ENCODE measurements at places on chromosomes 3 and 15.

GRCh38 chr3:140552898-140553297 is 125.0 kb upstream of the TRIM42 start:
- no peak for DNase-seq

- DNase-seq: no peak
Measured at GRCh38 chr15:67136802-67137201, 71.4 kb downstream of the SMAD3 start.

DNA sequence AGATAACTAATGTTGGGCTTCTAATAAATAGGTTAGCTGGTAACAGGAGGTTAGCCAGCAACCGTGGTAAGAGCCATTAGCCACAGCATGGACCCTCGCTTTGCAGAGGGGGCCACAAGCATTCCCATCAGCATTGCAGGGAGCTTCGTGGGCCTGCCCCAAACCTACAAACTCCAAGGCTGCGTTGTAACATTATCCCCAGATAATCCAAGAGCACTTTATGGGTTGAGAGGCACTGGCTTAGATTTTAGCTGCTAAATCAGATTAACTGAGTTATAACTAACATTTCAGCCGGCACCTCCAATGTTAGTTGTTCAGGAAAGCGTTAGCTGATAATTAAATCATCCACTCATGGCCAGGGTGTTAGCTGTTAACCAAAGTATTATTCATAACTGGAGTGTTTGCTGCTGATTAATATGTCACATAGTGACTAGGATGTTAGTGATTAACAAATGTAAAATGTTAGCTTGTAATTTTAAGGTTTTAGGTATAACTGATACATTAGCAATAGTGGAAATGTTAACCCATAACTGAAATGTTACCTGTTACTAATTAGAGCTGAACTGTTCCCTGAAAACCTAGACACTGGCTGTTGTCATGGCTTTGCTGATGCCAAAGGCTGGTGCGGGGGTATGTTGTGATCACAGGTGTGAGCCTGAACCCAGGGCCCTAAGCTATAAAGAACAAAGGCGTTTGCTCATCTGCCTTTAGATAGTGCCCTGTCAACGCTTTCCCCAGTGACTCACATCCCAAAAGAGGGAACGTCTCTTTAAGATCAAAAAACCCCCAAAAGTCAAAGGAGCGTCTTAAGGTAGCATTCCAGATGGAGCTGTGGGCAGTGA is 56.2 kb downstream of the SLC6A6 start:
- no peak for DNase-seq

- DNase-seq: no peak
Measured at GRCh38 chr15:70342554-70343548, 245.1 kb upstream of the TLE3 start.

DNA sequence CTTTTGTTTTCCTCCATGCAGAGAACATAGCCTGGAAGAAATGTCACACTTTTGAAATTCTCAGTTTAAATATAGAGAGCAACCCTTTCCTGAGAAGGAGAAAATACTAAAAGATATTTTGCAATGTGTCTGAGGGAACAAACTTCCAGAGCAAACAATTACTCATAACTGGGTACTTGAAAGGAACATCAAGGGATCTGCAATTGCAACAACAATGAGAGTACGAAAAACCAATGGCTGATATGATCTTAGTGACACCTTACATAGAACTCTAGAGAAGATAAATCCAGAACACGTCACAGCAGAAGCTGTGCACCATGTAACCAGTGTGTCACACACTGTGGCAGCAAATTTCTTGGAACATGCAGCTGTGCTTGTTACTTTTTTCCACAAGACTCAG is 14.6 kb upstream of the ARPP21 start:
- no peak for DNase-seq
